ENCODE measurements at places on chromosomes 1 and 21.
A peak's percentile ranks its signal among the peaks of the same experiment; 100 is the strongest.

GRCh38 chr1:200673952-200674823 lies 4.5 kb upstream of the DDX59 start:
- no peak for DNase-seq

DNA sequence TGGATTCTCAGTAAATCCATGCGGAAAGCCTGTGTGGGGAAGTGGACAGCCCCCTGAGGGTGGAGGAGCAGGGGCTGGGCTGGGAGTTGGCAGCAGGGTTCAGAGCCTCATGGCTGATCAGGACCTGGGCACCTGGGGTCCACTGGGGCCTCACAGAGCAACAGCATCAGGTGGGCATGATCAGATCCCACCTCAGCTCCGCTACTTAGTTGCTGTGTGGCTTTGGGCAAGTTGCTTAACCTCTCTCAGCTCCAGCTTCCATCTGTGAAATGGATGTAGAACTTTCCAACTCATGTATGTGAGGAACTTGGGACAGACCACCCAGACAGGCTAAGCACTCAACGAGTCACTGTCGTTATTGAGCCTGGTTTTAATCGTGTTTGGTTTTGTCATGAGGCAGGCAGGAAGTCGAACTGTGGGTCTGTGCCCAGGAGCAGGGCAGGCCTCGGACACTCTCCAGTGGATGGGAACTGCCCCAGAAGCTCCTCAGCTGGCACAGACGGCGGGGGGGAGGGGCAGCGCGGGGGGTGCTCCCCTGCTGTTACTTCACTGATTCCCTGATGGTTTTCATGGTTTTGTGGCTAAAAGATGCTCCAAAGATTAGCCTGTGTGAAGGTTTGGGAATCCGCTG lies 155.8 kb upstream of the TMEM51 start:
- DNase-seq = no peak

DNA sequence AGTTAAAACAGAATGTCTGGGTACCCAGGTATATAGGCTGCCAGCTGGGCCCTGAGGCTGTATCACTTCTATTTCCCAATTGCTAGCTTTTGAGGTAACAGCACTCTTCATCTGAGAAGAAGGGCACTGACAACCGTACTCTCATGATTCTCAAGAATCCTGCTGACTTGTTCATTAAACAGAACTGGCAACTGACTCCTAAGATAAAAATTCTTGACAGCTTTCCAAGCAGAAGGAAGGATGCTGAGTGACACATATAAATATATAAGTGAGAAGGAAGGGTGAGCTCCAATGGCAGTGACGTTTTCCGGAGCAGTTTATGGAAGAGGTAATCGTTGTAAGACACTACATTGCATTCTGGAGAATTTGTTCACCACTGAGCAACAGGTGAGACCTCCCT lies 48.1 kb upstream of the NRIP1 start:
- no peak for DNase-seq

GRCh38 chr1:192160196-192160595 lies 1.9 kb downstream of the RGS18 start:
- DNase-seq = no peak

- no peak for DNase-seq
These were observed 30.6 kb upstream of the NEK7 start for GRCh38 chr1:198125995-198126735.

- DNase-seq = no peak
These were observed 12.3 kb downstream of the KAZN start for GRCh38 chr1:14610761-14611160.

GRCh38 chr1:247434005-247434404 lies 18.0 kb downstream of the NLRP3 start:
- DNase-seq = no peak

DNA sequence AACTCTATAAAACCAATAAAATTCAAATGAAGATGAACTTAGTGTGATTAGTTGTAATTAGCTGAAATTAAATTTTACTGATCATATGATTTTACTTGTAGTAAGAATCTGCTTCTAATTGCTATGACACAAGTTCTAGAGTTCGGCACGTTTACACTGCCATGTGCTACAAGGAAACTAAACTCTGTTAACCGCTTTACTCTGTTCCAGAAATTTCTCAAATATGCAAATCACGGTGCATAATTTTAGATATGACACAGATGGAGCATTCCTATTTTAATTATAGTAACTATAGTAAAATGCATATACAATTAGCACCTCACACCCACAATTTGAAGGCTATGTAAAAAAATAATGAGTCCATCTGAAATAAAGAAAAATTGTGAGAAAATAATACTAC lies 14.8 kb downstream of the HEATR1 start:
- DNase-seq = no peak

DNA sequence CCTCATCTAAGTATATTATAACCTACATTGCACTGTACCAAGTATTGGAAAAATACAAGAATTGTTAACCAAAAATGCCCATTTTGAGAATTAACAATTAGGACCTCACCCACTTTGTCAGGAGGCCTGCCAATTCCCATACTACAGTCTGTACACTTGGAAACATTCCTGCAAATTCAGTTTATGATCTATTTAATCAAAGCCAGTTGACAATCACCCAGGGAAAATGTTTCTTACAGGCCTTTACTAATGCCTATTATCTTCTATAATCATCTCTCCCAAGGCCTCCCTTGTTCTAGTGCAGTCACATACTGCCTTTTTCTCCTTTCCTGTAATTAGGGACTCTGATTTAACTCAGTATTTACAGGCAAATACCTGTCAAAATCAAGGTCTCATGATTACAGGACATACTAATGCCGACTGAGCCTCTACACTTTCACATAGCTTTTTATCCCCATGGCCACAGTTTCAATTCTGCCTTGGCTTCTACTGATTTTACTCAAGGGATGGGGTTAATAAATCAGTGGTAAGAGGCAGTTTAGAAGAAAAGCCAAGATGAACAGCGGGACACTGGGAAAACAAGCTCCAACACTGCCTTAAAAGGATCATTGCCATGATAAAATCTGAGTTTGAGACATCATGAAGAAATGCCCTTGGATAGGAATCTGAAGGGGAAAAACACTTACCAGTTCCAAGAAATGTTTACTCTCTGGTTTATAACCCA lies 338.7 kb downstream of the VAV3 start:
- peak; percentile 20 for DNase-seq

DNA sequence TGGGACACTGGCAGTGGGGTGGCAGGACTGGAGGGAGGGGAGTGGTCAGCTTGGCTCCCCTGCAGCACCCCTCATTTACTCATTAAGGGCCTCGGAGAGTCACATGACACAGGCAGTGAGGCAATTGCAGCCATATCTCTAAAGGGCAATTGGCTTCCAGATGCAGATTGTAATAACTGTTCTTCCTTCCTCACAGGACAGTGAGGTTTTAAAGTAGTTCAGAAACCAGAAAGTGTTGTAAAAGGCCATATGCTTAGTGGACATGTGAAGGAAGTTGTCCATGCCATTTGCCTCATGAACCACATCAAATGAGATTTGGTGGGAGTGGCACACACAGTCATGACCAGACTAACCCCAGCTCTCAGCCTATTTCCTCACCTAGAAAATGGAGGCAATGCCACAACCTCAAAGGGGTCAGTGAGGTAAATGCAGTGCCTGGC lies 11.1 kb downstream of the MTX1 start:
- DNase-seq = peak; percentile 69

DNA sequence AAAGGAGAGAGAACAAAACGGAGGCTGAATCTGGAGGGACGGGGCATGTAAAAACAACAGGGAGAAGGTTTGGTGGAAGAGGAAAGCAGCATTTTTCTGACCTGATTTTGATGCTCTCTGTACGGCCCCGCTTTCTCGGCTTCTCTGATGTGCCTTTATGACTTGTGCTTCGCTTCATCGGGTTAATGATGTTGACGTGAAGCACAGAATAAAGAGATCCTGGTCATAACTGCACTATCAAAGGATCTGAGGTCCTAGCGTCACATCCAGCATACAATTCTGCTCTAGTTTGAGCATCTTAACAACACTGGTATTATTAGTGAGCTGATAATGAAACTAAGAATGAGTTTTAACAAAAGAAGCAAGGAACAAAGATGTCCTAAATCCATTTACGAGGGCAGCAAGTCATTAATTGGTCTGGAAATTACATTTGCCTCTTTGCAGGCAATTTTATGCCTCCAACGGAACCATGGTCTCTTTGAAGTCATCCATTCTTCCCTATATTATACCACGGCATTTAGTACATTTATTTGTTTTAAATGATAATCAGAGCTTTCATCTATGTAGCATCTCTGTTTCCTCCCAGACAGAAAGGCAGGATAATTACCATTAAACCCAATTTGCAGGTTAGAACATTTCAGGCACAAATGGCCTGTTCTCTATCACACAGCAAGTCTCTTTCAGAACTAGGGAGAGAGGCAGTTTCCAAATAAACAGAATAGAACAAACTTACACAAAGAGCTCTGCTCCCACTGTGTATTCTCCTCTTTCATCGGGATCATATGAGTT lies 45.3 kb upstream of the B3GALNT2 start:
- DNase-seq = no peak

DNA sequence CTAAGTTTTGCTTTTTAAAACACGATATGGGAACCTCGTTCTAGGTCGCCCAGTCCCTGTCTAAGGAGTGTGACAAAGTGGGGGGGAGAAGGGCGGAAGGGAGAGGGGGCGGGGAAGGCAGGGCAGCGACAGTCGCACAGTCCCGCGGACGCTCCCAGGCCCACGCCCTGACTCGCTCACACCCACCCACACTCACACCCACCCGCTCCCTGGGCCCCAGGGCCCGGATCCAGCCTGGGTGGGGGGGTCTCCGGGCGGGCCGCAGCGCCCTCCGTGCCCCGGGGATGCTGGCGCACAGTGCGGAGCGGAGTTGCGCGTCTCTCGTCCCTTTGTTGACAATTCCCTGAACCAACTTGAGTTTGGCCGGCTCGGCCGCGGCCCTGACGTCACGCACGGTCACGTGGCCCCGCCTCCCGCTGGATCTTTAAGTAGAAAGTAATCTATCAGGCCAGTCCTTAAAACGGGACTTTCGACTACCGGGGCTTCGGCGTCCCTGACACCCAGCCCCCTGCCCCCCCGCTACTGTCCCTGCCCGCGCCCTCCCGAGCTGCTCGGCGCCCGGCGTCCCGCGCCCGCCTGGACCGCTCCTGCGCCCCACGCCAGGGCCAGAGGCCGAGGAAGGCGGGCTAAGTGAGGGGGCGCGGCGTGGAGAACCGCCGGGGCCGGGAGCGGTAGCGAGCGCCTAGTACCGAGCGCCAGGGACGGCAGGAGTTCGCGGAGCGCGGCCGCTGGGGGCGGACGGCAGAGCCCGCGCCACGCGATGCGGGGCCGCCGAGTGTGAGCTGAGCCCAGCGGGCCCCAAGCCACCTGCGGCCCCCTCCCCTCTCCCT lies at the start of gene FOXD3:
Gene FOXD3, plus strand, starts transcription at position 454 of the 830 bp plus-strand sequence. CDS start 492 bp downstream, outside the sequence.
- peak; percentile 71 for DNase-seq

- no peak for DNase-seq
These were observed 45.2 kb downstream of the EPRS1 start for GRCh38 chr1:220001095-220001501.

DNA sequence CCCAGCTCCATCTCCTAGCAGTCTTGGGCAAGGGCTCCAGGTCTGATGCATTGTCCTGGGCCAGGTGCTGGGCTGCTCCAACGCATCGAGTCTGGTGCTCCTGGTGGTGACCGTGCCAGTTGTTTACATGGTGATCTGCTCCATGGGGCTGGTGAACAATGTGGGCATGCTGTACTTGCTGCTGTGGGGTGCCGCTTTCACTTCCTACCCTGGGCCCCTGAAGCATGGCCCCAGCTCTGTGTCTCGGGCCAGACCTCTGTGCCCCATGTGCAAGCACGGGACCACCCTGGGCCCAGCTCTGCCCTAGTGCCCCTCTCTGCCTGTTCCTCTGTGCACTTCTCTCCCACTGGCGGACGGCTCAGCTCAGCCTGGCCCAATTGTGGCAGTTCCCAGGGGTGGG lies 119.4 kb downstream of the MAST2 start:
- DNase-seq = no peak

DNA sequence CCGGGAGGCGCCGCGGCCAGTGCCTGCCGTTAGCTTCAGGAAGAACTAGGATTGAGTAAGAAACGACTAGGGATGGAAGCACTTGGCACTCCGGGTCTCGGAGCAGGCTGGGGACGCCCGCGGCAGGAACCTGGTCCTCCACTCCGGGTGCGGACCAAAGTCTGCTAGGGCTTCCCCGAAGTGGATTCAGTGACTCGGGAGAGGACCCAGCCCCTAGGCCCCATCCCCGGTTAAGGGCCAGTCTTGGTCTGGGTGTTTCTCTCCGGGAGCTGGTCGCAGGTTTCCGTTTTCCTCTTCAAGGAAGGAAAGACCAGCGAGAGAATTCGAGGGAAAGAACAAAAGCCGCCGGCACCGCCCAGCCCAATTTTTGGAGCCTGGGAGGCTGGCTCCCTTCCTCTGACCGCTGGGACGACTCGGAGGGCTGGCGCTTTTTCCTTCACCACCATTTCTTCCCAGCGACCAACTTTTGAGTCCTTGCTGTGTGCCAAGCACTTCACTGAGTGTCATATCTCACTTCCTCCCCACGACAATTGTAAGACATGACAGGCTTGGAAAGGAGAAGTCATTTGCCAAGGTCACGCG lies 16.8 kb upstream of the STMN1 start:
- DNase-seq = no peak

GRCh38 chr1:107286125-107286524 lies 145.3 kb downstream of the NTNG1 start:
- DNase-seq = no peak

DNA sequence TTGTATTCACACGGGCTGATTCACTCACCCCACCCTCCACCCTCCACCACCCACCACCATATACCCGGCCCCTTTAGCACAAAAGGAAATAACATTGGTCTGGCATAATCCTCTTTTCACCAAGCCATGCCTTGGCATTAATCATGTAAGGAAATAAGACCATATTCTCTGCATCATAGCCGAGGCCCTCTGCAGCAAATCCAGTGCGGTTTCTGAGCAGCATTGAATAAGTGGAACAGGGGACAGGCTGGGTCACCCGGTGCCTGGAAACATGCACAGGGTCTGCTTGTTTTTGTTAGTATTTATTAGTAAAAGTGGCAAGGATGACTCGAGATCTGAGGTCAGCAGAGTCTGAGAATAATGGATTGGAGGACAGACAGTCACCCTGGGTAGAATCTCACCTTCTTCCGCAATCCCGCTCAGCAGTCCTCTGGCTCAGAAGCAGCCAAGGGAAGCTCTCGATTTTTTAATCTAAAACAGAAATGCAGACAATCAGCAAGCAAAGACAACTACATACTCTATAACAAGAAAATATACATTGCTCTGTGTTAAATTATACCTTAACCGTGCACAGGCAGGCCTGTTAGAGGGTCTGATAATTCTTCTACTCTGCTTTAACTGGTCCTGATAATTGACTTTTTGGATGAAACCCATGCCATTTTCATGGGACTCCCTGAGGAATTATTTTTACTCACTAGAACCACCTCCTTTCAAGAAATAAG lies 52.4 kb upstream of the CDC42BPA start:
- DNase-seq = no peak

DNA sequence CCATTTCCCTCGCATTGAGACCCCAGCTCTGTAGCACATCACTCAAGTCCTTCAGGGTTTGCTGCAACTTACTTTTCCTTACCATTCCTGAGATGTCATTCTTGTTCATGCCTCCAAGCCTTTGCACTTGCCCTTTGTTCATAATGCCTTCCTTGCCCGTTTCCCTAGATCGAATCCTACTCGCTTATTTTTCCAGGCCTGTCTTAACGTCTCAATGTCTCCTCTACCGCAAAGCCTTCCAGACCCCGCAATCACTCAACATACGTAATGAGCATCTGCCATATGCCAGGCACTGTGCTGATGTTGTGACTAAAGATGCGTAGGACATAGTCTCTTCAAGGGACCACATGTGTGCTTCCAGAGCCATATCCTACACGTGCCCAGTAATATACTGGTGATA lies 31.1 kb upstream of the CNIH3 start:
- DNase-seq = no peak

All from stomach (tissue), 19 donors.